ENCODE measurements at places on chromosomes 4 and X.

- no peak for DNase-seq
Measured at GRCh38 chrX:65600106-65600505, 65.5 kb upstream of the LAS1L start.

DNA sequence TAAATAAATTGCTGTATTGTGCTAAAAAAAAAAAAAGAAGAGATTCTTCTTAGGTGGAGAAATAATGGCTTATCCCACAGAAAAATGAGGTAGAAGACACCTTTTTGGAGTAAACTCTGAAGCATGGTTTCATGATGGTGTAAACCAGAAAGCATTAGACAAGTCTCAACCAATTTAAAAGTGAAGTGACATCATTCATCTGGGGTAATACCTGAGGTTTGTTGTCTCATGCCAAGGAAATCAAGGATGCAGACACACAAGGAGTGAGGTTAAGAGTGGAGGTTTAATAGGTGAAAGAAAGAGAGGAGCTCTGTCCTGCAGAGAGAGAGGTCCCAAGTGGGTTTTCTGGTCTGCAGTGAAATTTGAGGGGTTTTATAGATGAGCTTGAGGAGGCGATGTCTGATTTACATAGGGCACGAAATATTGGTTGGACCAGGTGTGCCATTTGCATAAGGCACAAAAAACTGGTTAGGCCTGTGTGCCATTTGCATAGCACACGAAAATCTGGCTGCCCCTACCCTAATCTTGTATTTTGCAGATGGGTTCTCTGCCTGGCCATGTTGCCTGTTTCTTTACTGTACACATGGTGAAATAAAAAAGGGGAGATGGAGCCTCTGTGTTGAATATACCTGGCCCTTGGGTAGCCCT lies 25.0 kb upstream of the CWH43 start:
- DNase-seq = no peak

DNA sequence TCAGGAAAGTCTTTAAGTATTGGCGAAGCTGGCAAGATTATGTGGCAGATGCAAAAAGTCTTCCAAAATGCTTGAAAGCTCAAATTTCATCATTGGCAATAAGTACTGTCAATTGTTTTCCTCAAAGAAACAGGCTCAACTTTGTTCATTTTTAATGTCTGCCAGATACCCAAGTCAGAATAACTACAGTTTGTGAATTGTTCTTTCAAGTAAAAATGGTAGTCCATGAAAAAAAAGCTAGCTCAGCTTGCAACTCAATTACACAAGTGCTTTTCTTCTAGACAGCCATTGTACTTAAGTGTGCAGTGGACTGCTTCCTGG lies 70.5 kb downstream of the AFF1 start:
- no peak for DNase-seq

DNA sequence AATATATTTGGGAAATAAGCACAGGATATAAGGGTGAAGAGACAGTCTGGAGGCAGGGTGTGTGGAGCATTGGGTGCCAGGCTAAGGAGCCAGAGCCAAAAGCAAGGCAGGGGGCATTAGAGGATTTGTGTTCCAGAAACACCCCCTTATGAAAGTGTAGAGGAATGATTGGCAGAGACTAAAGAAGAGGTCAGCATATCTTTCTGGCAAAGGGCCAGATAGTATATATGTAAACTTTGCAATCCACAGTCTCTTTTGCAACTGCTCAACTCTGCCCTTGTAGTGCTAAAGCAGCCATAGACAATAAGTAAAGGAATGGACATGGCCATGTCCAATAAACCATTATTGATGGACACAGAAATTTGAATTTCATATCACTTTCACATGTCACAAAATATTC lies 3.6 kb upstream of the SLC9A6 start:
- no peak for DNase-seq

- no peak for DNase-seq
Measured at GRCh38 chrX:17741123-17741511, 3.8 kb downstream of the SCML1 start.

DNA sequence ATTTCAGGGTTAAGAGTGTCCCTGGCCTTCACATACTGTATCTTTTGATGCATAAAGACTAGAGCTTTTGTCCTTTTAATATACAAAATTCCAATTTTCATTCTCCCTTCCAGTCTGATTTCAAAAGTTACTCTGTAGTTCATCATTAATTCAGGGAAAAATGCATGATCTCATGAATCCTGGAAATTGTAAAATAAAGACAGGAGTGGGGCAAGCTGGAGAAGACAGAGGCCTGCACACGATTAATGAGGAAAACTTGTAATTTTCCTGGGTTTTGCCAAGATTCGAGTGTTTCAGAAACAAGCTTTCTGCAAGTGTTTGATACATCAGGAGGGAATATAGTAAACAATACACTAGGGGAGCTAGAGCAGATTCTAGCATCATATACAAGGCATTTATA lies 947.9 kb downstream of the FAT4 start:
- DNase-seq = no peak

- DNase-seq = no peak
Measured at GRCh38 chr4:1031346-1031745, 19.9 kb downstream of the FGFRL1 start.

DNA sequence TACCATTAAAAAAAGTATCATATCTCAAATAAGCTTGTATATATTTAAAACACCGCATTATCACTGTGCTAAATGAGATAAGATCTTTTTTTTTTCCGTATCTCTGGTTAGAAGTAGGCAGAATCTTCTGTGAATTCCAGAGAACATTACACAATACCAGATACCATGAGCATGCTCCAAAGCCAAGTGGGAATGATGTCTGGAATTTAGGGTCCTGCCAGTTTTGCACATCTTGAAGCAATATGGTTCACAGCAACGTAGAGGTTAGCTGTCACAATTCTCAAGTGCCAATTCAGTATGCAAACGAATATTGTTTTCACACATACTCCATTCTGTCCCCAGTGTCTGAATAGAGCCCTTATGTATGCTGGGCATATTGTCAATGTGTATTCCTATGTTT lies 127.5 kb upstream of the NEIL3 start:
- DNase-seq = no peak

GRCh38 chrX:14504960-14505538 lies 24.3 kb upstream of the GLRA2 start:
- no peak for DNase-seq

GRCh38 chr4:140054861-140055260 lies 99.1 kb downstream of the MAML3 start:
- DNase-seq = no peak

GRCh38 chrX:79631526-79631925 lies 264.4 kb upstream of the ITM2A start:
- DNase-seq = no peak

Data from activated CD4-positive, CD25-positive, alpha-beta regulatory T cell (primary cell).